ENCODE measurements at places on chromosomes 2 and 18. TPM values are rescaled to one million over a fixed set of nuclear protein-coding genes. Genes with fewer than 3 reads are reported as not detected.

TCF23 gene
- not detected for total RNA-seq

PXDN gene
- 27.5 TPM for total RNA-seq

QPCT gene
- 5.2 TPM for total RNA-seq

NEDD4L gene
- total RNA-seq = 49.3 TPM

ELP2 gene
- total RNA-seq = 50.4 TPM

SCN3A gene
- 0.35 TPM for total RNA-seq

DNA sequence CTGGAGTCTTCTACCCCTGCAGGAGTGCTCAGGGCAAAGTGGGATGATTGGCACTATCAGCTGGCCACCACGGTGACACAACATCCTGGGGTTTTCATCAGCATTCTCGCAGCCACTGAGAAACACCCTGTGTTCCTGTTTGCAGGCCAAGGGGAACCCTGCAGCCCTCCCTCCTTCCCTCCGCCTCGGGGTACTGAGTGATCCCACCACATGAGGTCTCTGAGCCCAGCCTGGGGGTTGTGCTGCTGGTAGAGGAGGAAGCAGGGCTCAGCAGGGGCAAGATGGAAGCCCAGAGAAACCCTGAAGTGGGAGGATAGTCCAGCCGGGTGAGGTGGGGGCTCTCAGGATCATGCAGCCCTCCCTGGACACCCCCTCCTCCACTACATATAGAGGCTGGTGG, at the start of gene OXER1:
OXER1 (minus strand) TSS at position 40 of the 400 bp plus-strand sequence. CDS start 73 bp downstream, outside the sequence.
- DNase-seq = no peak

DNA sequence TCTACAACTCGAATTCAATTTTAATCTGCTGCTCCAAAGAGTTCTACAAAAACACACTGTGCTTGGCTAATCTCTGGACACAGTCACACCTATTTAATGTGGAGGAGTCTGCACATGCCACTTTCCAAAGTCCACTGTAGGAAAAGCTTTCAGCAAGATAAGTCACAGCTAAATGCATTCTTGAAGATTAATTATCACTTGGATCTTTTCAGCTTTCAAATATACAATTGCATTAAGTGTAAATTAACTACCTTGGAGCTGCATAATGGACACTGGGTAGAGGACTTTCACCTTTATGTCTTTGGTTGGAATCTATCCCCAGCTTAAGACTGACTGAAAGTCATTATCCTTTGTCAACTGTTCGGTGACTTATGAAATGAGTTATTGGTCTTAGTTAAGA, 565.1 kb downstream of the PIK3C3 start:
- no peak for DNase-seq

DNA sequence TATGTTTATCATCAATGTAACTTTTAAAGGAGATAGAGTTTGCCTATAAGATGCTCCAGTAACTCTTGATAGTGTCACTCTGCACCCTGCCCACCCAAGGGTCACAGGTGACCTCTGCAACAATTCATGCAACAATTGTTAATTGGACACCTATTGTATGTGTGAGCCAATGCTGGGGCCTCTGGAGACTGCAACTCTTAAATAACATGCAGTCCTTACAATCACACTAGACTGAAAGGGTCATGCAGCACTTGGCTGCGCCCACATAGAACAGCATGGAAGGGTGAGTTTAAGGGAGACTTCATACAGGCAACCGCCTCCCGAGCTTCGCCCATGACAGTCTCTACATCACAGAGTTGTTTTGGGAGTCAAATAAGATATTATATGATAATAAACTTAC, 137.1 kb upstream of the TWIST2 start:
- DNase-seq = no peak

GRCh38 chr2:102473020-102473419, at the start of gene SLC9A4:
SLC9A4 (plus strand) TSS chr2:102473226; CDS start chr2:102473760, 534 bp downstream.
- DNase-seq = no peak

DNA sequence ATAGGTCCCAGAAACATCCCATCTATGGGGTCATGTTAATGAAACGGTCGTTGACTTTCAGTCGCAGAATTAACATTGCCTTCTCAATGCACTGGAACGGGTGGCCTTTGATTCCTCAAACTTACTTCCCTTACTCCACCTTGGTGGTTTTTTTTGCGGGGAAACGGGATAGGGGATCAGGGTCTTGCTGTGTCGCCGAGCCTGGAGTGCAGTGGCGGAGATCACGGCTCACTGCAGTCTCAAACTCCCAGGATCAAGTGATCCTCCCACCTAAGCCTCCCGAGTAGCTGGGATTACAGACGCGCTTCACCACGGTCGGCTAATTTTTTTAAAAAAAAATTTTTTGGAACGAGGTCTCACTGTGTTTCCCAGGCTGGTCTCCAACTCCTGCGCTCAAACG, 754 bp downstream of the ATG16L1 start:
- no peak for DNase-seq

All from cardiac septum (tissue), 1 donor.